ENCODE measurements at places on chromosomes 3 and 15. TPM values are rescaled to one million over a fixed set of nuclear protein-coding genes. Genes with fewer than 3 reads are reported as not detected.
A peak's percentile ranks its signal among the peaks of the same experiment; 100 is the strongest.

GRCh38 chr3:127803619-127804018, 18.7 kb downstream of the MGLL start:
- no peak for DNase-seq

GRCh38 chr3:4404881-4405280, 62.2 kb downstream of the SUMF1 start:
- no peak for DNase-seq

GRCh38 chr3:73364517-73364916, 260.2 kb downstream of the PDZRN3 start:
- DNase-seq: no peak

DNA sequence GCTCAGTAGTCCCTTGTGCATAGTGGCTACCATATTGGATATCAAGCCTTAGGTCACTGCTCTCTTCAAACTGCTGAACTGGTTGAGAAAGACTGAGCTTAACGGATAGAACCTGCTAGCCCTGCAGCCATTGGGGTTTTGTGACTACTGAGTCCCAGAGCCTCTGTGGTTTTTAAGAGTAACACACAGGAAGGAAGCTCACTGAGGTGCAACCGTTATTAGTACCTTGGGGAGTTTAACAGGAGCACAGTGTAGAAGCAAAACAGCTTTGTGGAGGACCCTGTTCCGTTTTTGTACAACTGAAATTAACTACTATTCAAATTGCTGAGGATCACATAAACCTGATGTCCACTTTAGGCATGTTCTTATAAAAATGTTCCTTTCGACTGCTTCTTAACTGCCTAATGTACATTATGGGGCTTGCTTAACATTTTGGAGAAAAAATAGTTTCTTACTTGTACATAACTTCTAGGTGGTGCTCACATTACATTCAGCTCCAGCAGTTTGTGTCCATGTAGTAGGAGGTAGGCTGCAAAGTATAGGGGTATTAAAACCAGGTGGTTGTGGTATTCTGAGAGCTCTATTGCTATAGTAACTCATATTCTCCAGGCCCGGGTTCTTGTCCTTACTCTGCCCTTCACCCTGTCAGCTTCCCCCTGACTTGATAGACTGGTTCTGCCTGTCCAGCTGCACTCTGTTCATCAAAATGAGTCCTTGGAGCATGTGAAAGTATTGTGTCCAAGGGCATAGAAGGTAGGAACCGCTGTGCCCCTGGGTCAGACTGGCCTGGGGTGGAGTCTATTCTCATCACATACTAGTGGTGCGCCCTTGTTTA, 17.3 kb downstream of the PXK start:
- peak; percentile 16 for DNase-seq

- DNase-seq: no peak
Observed at GRCh38 chr3:80677796-80678195, 910.0 kb upstream of the ROBO1 start.

GRCh38 chr3:65146179-65146578, 458.4 kb upstream of the ADAMTS9 start:
- DNase-seq: no peak

- no peak for DNase-seq
Observed at GRCh38 chr15:64478863-64479262, 18.5 kb downstream of the ZNF609 start.

DNA sequence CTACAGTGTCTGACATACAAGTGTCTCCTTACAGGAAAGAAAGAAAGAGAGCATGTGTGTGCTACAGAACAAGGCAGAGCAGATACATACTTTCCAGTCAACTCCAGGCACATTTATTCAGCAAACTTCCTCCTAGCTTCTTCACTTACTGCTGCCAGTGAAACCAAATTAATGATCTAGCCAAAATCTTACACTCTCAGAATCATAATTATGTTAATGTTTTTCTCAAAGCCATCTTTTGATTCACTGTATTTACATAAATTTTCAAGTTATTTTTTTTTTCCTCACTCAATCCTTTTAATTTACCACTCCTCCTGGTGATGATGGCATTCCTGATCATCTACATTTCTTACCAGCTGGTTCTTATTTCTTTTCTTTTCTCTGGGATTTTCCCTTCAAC, 326.7 kb downstream of the IGSF11 start:
- no peak for DNase-seq

- DNase-seq: no peak
Observed at GRCh38 chr3:113910966-113911365, 36.8 kb upstream of the ZDHHC23 start.

DNA sequence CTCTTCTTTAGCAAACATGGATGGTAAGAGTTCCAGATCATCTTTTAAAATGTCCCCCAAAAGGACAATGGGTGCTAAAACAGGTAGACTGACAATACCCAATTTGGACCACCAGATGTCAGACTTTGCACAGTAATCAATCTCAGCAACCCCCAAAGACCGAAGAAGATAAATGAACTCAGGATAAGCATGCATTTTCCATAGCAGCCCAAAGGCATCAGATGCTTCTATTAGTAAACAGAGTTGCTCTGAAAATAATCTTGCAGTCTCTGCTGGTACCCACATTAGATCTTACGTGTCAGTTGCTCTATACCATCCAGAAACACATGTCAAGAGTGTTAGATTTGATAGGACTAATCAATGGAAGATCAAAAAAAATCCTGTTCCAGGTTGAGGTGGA, 20.6 kb downstream of the MYH15 start:
- DNase-seq: peak; percentile 53

DNA sequence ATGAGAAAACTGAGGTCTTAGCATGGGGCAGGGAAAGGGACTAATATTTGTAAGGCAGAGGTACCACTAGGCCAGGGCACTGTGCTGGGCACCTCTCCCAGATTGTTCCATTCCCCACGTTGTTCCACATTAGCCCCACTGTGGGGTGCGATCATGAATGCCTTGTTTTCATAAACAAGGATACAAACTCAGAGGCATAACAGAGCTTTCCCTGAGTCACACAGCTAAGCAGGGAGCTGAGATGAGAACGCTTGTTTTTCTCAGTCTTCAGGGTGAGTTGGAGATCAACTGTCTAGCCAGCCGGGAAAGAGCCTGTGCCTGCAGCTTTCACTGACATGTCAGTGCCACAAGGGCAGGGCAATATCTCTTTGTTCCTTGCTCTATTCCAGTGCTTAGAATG, 47.9 kb upstream of the ITGA11 start:
- DNase-seq: no peak

- DNase-seq: peak; percentile 36
Observed at GRCh38 chr15:85318048-85318731, 62.2 kb upstream of the AKAP13 start.

GRCh38 chr3:42668793-42669217, 15.3 kb downstream of the ZBTB47 start:
- DNase-seq: no peak

Gene GPR176
- not detected for total RNA-seq

Gene GOLGA8O
- 5.0 TPM for total RNA-seq

Gene GRAMD2A
- not detected for total RNA-seq

Gene DPPA2
- total RNA-seq: not detected

Gene TMCO5A
- total RNA-seq: not detected

Gene FGD5
- 0.15 TPM for total RNA-seq

Gene TUBGCP4
- 35.0 TPM for total RNA-seq
